ENCODE measurements at places on chromosomes 12 and 14.

GRCh38 chr12:46354111-46354801 lies 18.3 kb downstream of the SLC38A2 start:
- DNase-seq = no peak

DNA sequence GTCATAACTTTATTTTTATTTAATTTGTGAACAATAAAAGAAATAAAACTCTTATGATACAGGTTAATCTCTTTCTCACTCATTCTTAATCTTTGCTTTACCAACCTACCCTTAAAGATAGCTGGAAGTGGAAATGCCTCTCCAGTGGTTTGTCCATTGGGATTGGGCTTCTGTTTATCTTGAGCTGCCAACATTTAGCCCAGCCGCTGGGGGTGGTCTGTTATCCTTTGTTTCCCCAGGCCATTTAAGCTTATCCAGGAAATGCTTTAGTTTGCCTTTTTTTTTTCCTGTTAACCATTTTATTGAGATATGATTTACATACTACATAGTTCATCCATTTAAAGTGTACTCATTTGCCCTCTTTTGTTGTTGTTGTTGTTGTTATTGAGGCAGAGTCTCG lies 8.2 kb downstream of the TDG start:
- DNase-seq = no peak

GRCh38 chr12:73892201-73892600 lies 645.4 kb upstream of the ATXN7L3B start:
- DNase-seq = no peak

DNA sequence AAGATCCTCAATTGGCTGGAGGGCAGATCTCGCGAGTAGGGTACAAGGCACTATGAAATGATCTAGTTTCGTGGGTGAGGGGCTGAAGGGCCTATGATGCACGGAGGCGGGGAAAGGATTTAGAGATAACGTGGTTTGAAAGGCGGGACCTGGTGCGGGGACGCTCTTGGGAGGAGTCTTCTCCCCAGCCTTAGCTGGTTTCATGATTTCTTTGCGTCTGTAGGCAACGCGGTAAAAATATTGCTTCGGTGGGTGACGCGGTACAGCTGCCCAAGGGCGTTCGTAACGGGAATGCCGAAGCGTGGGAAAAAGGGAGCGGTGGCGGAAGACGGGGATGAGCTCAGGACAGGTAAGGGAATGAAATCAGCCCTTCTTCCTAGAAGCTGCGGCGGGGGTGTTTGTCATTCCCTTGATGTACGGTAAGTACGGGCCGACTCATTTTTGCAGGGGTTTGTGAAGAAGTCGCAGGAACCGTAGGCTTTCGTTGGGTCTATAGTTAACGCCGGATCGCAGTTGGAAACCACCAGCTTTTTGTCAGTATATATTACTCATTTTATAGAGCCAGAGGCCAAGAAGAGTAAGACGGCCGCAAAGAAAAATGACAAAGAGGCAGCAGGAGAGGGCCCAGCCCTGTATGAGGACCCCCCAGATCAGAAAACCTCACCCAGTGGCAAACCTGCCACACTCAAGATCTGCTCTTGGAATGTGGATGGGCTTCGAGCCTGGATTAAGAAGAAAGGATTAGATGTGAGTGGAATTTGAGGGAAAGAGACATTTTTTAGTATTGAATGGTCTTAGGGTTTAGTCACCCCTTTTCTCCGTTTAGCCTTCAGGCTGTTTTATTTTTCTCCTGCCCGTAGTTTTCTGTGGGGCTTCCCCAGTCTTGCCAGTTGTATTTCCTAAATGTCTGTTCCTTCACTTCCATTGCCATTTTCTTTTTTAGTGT lies 602 bp downstream of the APEX1 start:
- no peak for DNase-seq

GRCh38 chr12:12350868-12351463 lies 924 bp upstream of the MANSC1 start:
- DNase-seq = no peak

- DNase-seq = no peak
These were observed 47.9 kb downstream of the FGD6 start for GRCh38 chr12:95169368-95169767.
